Left renal pelvis (tissue), 4 donors: ENCODE measurements at places on chromosomes 7 and 10.

DNA sequence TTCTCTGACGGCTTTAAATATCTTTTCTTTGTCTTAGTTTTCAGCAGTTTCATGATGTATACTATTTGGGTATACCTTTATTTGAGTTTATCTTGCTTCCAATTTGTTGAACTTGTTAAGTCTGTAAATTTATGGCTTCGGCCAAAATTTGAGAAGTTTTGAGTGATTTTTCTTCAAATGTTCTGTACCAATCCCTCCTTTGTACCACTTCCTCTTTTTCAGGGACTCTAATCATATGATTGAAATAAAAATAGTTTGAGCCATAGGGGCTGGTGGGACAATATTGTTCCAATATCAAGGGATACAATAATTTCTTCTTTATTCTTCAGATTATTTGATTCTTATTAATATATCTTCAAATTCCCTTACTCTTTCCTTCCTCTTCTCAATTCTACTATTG, 43.1 kb upstream of the CTTNBP2 start:
- no peak for DNase-seq

- no peak for DNase-seq
Measured at GRCh38 chr10:26994743-26995142, 105.6 kb downstream of the ANKRD26 start.

GRCh38 chr7:132406039-132406438, 170.2 kb downstream of the PLXNA4 start:
- DNase-seq: no peak

GRCh38 chr7:107708956-107709355, 35.0 kb upstream of the CBLL1 start:
- no peak for DNase-seq

GRCh38 chr7:83579740-83580139, 69.2 kb downstream of the SEMA3E start:
- DNase-seq: no peak

- no peak for DNase-seq
Measured at GRCh38 chr10:10489805-10490571, 527.7 kb upstream of the CELF2 start.

DNA sequence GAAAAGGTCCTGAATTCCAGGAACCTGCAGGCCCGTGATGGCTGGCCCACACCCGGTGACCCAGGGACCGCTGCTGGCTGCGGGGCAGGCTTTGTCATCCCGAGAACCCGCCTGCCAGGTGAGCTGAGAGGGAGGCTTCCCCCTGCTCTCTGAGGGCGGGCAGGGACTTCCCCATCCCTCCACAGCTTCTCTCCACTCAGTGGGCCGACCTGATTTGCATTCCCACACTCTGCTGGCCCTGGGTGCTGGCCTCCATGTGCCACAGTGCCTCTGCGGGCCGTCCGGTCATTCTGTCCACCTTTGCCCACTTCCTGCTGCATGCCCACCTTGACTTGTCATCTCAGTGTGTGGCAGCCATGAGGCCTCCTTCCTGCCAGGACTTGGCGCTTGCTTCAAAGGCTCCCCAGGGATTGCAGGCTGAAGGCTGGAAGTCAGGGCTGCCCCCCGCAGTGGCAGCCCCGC, 35.3 kb downstream of the PALD1 start:
- no peak for DNase-seq

- DNase-seq: no peak
Measured at GRCh38 chr7:20786779-20787659, at the start of gene SP8. SP8 (minus strand) TSS chr7:20786886; CDS start chr7:20786798, 88 bp downstream.

- DNase-seq: no peak
Measured at GRCh38 chr10:69651362-69651761, 21.3 kb downstream of the FAM241B start.
